ENCODE measurements at places on chromosomes 2 and 18.

DNA sequence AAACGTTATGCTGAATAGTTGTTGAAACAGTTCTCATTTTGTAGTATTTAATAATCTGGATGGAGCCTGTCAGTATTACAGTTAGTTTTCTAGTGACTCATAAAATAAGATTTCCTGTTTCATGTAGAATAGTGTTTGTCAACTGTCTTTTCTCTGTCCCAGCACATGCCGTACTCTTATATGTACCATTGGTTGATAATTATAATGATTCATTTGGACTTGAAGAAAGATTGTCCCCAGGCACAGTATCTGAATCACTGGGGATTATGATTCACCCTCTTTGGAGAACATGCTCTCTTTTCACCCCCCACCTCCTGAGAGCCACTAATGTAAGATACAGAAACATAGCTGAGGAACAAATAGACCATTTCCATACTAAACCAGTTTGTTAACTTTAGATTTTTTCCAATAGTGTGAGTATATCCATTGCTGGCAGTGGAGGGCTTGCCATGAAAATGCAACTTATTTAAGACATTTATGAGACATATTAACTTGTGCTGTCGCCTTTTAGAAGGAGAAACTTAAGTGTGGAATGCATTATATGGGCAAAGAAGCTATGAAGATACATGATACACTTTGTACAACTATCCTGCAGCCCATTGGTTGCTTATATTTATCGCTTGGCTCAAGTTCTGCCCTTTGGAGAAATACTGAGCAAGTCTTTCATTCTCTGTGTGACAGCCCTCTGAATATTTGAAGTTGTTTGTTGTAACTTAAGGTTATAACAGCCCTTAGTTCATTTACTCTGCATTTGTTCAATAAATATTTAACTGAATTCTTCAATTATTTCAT, 12.4 kb downstream of the COPS8 start:
- no peak for ATAC-seq

DNA sequence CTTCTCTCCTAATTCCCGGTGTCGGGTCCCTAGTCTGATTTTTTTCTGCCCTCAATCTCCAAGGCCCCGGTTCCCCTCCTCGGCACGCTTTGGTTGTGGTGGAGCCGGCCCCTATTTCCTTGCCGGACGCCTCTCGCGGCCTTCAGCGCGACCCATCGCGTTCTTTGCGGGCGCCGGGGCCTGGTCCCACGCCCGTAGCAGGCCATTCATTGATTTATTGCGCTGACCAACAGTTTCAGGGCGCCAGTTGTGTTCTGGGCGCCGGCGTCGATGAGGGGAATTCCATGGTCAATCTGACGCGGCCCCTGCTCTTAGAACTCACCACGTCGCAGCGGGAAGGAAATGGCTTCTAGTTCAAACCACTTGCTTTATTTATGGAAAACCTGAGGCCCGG, 396 bp downstream of the CNOT9 start:
- peak; percentile 57 for ATAC-seq

DNA sequence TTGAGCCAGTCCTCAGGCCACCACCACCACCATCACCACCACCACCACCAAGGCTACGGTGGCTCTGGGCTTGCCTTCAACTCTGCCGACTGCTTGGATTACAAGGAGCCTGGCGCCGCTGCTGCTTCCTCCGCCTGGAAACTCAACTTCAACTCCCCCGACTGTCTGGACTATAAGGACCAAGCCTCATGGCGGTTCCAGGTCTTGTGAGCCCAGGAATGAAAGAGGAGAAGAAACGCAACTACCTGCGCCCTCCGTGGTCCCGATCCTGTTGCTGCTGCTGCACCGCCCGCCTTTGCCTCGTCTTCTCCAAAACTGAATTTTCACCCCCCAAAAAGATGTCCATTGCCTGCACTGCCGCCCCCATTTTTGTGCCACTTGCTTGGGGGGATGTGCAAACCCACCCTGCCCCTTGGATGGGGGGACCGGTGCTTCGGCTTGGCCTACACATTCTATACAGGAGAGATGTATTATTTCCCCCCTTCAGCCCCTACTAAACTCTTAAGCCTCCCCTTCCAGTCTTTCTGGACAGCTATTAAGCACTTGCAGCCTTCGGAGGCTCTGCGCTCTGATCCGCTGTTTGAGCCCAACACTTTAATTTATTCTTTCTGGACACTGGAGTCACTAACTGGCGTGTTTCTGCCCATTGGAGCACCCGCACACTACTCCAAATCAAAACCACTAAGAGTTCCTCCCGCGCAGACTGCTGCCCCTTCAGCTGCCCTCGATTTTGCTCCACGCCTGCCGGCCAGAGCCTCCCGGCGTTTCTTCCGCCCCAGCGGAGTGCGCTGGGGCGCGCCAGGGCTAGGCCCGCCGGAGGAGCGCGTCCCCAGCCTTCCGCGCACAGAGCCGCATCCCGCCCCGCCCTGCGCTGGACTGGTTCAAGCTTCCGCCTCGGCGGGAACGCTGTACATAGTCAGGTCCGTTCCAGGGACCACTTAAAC, 5.7 kb downstream of the OTX1 start:
- ATAC-seq = no peak

DNA sequence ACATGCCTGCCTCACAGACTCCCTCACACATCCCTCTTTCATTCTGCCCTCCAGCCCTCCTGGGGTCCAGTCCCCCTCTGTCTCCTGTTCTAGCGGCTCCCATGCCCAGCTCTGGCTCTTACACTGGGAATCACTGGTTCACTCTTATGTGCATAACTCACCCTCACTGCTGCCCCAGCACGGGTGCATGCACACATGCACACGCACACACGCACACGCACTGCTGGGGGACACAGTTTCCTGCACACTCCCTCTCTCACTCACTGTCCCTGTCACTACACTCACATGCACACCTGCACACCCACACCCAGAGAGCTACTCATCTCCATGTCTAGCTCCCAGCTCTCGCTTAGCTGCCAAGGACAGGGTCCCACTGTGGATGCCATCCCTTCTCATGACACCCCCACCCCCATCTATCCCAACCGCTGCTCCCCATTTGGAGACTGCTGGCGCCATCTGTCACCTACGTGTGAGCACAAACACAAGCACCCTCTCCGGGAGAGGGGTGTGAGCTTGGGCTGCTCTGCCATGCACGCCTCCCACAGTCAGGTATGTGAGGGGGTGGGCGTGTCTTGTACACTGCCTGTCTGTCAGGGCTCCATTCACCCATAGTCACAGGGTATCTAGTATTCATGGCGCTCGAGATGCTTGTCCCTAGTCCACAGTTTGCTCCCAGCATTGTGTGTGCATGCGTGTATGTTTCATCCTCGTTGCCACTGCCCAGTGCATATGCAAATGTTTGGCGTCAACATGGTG, 1.8 kb downstream of the ASIC4 start:
- no peak for ATAC-seq

GRCh38 chr2:66389651-66390131, 45.2 kb upstream of the MEIS1 start:
- ATAC-seq = no peak

GRCh38 chr18:2654169-2654927, 1.2 kb upstream of the SMCHD1 start:
- no peak for ATAC-seq

DNA sequence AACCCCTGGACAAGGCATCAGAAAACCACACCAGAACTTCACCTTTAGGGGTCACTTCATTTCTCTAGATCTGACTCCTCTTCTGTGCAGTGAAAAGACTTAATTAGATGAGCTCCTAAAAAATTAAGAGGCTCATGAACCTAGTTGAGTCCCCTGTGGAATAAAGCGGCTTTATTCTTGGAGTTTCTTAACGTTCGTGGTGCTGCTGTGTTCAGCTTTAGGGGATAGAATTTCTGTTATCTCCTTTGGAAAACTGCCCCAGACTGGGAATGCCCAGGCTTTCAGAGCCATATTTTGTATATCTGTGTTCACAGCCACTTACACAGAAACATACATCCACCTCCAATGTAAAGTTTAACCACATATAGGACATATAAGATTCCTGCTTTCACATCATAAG, 165.8 kb downstream of the ANTXR1 start:
- no peak for ATAC-seq

- ATAC-seq = no peak
Observed at GRCh38 chr18:62109676-62110075, 77.2 kb downstream of the PIGN start.

DNA sequence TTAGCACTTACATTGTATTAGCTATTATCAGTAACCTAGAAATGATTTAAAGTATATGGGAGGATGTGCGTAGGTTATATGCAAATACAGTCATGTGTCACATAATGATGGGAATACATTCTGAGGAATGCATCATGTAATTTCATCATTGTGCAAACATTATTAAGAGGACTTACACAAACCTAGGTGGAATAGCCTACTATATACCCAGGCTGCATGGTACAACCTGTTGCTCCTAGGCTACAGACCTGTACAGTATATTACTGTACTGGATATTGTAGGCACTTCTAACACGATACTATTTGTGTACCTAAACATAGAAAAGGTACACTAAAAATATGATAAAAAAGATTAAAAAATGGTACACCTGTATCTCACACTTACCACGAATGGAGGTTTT, 7.9 kb downstream of the RIF1 start:
- ATAC-seq = no peak

- ATAC-seq = no peak
Observed at GRCh38 chr2:70744397-70744796, 23.6 kb downstream of the ADD2 start.

- no peak for ATAC-seq
Observed at GRCh38 chr2:168814046-168814445, 11.6 kb downstream of the NOSTRIN start.

- no peak for ATAC-seq
Observed at GRCh38 chr2:28941008-28941407, 40.1 kb upstream of the TOGARAM2 start.

DNA sequence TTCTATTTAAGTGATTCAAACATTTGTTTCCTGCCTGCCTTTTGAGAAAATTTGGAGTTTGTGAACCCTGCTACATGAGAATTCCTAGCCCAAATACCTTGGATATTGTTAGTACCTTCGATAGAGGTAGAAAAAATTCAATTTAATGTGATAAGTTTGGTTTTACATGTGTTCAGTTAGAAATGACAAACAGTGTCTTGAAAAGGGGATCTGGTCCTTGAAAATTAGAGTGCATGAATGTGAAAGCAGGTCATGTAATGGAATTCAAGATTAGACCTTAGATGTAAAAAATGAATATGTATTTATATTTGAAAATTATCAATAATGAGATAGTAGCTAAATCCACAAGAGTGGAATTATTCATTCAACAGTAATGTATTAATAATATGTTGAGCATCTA, 70.5 kb downstream of the PIK3C3 start:
- ATAC-seq = peak; percentile 53

GRCh38 chr2:170161516-170162270, 16.3 kb upstream of the MYO3B start:
- no peak for ATAC-seq

GRCh38 chr2:119827866-119828507, 68.3 kb downstream of the PTPN4 start:
- ATAC-seq = no peak

- ATAC-seq = no peak
Observed at GRCh38 chr2:32706815-32707579, 79.1 kb downstream of the TTC27 start.

GRCh38 chr2:173157676-173158293, 82.1 kb downstream of the MAP3K20 start:
- no peak for ATAC-seq

- ATAC-seq = no peak
Observed at GRCh38 chr2:127471286-127471988, 53.2 kb downstream of the PROC start.

GRCh38 chr2:15826273-15826717, 114.1 kb upstream of the MYCN start:
- no peak for ATAC-seq

DNA sequence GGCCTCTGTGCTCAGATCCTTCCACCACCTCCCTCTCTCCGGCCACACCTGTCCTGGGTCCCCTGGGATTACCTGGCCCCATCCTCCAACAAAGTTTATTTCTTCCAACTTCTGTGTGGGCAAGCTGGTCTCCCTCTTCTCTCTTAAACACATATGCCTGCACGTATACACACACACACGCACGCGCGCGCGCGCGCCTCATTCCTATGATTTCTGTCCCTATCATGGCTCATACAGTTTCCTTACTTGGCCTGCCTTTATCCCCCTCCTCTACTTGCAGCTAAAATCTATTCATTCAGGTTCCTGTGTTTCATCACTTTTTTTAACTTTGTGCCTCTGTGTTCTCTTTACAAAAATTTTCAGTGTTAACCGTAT, 96.4 kb downstream of the LOXHD1 start:
- ATAC-seq = no peak

- peak; percentile 22 for ATAC-seq
Observed at GRCh38 chr2:74507926-74508520, 528 bp upstream of the PCGF1 start.

- ATAC-seq = no peak
Observed at GRCh38 chr2:112614201-112614840, 29.9 kb downstream of the CHCHD5 start.

DNA sequence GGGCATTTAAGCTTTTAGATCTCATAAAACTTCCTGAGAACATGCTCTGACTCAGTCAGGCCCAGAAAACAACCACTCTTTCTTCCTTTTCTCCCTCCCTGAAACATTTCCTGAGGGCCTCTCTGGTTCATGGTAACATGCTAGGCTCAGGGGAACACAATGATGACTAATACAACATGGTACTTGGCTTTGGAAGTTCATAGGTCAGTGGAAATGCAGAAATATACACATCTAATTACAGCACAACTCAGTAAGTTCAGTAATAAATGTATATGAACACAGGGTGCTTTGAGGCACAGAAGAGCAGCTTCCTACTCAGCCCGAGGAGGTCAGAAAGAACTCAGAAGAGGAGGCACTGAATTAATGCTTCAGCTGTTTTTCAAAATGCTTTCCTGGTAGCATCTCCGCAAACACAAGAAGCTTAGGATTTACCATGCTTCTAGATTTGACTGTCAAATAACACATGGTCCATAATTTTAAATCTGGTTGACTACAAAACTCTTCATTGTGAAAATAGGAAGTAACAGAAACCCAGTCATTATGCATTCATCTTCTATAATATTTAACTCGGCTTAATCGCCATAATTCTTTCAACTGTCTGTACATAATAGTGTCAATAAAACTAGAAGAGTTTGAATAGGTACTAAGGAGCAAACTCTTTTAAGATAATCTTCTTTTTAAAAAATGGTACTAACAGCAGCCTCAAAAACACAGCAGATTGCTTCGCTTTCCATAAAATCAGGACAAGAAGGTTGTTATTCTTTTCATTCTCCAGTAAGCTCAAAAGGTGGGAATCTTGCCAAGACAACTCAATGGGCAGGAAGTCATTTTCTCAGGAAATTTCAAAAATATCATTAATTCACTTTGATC, 251.3 kb downstream of the DLGAP1 start:
- no peak for ATAC-seq

DNA sequence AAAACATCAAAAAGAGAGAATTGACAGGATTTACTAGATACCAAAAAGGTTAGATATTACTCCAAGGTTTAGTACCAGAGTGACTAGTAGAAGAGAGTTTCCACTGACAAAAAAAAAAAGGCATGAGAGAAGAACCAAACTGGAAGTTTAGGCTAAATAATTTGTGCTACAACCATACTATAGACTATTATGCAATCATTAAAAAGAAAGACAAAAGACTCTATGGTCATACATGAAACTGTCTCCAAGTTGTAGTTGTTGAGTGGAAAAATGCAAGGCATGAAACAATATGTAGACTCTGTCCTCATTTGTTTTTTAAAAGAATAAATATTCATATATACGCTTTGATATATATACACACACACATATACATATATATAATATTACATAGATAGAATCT, 1.7 kb upstream of the EXOC6B start:
- no peak for ATAC-seq

GRCh38 chr2:216362730-216363129, 9.6 kb downstream of the MARCHF4 start:
- ATAC-seq = no peak

Data from stimulated activated memory B cell treated with anti-CD40 and anti-IgM and Interleukin-4, amounts not matched to agents 10 μg/mL and 1 μg/mL and 100 μg/mL, for 72 hours (primary cell).